Omental fat pad (tissue), 4 donors: ENCODE measurements at places on chromosomes 6 and 20. TPM values are rescaled to one million over a fixed set of nuclear protein-coding genes. Genes with fewer than 3 reads are reported as not detected.

DNA sequence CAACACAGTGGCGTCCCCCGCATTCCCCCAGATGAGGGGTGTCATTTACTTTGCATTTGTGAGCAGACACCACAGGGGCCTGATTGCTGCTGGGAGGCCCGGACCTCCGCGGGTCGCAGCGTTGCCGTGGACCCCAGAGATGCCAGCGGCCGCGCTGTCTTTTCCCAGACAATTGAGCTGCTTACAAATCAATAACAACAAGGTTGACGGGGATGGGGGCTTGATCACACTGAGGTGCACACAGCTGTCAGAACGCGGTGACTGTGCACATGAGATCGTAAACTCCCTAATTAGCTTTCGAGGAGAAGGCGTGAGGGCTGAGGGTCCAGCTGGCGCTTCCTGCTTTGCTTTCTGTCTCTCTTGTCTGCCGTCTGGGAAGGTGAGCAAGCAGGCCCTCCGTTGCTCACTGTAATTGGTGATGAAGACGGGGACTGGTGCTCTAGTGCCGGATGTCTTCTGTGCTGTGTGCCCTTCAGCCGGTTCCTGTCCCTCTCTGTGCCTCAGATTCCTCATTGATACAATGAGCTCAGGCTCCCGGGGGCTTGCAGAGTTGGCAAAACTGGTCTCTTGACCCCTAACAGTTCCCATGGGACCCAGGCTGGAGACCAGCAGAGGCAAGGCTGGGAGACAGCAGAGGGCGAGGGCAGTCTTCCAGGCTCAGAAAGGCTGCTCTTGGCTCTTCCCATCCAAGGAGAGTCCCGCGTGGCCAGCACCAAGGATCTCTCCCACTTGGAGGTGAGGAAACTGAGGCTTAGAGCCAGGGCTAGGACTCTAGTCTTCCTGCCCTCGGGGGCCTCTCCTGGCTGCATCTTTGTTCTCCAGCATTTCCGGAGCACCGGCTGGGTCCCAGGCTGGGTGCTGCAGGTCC, 126.0 kb upstream of the PMEPA1 start:
- DNase-seq, result no peak

DNA sequence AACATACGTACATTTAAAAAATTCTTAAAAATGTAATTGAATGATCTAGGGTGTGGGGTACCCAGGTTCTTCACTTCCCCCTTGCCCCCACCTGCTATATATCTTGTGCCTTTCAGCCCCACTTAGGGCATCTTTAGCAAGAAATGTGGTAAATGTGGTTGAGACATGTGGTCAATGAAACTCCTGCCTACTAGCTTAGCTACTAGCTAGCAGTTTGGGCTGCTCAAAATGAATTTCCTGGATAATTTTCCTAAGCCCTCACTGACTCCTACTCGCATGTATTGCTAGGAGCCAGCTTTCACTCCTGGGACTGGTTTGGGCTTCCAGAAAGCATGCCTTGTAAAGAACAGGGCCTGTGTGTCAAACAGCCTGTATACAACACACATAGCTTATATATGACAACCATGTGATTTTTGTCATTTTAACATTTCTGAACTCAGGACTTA, 257.3 kb downstream of the ATXN1 start:
- no peak for DNase-seq

GRCh38 chr6:168953461-168953860, 300.2 kb downstream of the THBS2 start:
- no peak for DNase-seq

- DNase-seq, result no peak
These were observed 12.7 kb downstream of the PKHD1 start for GRCh38 chr6:52074716-52075115.

GRCh38 chr20:39142407-39143096, 180.4 kb downstream of the DHX35 start:
- DNase-seq, result no peak

GRCh38 chr6:38997128-38997761, 51.3 kb upstream of the GLP1R start:
- DNase-seq, result no peak

- DNase-seq, result no peak
These were observed 34.9 kb upstream of the REV3L start for GRCh38 chr6:111517965-111518364.

GRCh38 chr6:16305246-16305725, 66.9 kb downstream of the GMPR start:
- DNase-seq, result no peak

- DNase-seq, result no peak
These were observed at the start of gene NOTCH4 for GRCh38 chr6:32223258-32224235. TSS of gene NOTCH4 (minus strand) at chr6:32224067. CDS start at chr6:32223928, 139 bp downstream.

DNA sequence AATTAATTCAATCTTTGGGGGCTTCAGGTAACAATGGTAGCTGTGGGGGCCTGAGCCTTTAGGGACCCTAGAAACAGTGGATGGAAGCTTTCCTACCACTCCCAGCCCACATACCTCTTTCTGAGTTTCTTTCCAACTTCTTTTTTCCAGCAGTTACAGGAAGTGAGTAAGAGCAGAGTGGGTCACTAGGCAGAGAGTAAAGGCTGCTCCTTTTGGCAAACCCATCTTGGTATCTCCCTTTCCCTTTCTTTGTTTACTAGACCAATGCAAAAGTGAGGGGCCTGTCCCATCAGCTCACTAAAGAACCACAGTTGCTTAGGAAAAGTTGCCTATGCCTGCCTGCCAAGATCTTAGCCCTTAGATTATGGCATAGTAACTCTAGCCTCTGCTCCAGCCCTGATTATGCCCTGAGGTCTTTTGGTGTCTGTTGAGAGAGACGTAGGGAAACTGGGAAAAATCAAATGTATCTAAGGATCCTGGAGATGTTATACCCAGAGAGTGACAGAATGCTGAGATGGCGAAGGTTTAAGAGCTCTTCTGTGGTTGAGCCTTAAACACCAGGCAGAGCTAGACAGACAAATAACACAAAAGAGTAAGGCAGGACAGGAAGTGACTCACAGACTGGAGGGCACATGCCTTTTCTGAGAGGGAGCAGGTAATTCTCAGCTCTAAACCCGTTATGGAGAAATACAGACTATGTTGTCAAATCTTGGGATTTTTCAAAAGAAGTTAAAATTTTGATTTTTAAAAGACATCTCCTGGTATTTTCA, 31.3 kb downstream of the TRMT6 start:
- no peak for DNase-seq

GRCh38 chr6:15464211-15464725, 198.6 kb downstream of the DTNBP1 start:
- DNase-seq, result no peak

TXNDC5 gene
- total RNA-seq, result 163 TPM

POLR3F gene
- 6.3 TPM for total RNA-seq

ENPP5 gene
- 0.32 TPM for total RNA-seq

VWA7 gene
- total RNA-seq, result not detected

PKHD1 gene
- total RNA-seq, result not detected

C6orf163 gene
- total RNA-seq, result 2.0 TPM
